ENCODE measurements at places on chromosomes 6 and 20.

DNA sequence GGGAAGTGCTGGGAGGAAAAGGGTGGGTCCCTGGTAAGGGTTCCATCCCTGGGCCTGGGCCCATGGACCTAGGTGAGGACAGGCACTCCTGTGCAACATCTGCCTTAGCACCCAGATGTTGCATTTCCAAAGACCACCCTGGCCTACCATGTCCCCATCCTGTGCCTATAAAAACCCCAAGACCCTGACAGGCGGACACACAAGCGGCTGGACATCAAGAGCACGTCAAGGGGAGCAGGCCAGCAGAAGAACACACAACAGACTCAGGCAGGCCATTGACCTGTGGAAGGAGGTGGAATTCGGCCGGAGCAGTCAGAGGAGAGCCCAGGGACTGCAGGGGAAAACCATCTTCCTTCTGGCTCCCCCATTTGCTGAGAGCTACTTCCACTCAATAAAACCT is 937.8 kb upstream of the MANEA start:
- no peak for DNase-seq

DNA sequence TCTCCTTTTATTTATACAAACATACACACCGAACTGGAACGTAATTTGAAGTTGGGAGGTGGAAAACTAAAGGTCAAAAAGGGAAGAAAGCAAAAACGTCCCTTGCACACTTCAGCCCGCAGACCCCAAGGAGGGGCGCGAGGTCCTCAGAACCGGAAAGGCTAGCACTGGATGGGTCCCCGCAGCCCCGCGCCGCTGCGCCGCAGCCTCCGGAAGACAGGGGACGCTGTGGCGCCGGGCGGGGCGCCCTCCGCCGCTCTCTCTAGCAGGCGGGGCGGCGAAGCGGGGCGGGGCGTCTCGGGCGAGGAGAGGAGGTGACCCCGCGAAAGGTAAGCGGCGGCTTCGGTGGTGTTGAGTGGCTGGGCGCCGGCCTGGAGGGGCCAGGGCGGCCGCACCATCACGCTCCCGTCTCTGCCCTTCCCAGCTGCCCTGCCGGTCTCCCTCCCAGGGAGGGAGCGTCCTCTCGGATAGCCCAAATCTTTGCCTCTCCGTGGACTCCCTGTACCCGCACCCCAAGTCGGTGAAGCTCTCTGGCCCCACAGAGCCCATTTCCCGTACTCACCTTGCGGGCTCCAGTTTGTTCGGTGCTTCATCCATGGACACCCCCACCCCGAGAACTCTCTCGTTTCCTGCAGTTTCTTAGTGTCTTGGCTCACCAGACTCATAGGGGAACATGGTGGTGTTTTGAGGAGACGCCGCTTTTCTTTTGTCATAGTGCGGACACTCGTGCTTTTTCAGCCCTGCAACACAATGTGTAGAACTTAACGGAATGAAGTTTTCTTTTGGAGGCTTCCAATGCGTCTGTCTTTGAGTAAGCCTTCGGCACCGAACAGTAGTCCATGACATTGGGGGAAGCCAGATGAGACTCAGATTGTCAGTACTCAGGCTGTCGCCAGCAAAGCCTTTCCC is at the start of gene SMIM8:
SMIM8 (plus strand) TSS at position 285 of the 909 bp plus-strand sequence. CDS start 14,444 bp downstream, outside the sequence.
- peak; percentile 58 for DNase-seq

GRCh38 chr6:69232911-69233448 is 563.8 kb downstream of the LMBRD1 start:
- no peak for DNase-seq

DNA sequence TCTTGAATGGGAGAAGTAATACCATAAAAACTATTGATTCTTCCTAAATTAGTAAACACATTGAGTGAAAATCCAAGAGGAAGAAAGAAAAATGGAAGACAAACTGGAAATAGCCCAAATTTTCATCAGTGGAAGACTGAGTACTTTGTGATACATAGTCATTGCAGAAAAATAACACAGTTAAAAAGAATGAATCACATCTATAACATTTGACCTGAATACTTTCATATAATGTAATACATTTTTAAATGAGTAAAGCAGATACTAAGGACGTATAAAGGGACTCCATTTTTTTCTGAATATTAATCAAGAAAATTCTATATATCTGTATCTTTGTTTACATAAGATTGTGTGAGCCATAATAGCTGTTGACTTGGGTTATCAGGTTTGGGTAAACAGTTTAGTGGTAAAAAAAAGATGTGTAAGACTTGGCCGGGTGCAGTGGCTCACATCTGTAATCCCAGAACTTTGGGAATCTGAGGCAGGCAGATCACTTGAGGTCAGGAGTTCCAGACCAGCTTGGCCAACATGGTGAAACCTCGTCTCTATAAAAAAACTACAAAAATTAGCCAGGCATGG is 4.3 kb upstream of the SLC17A2 start:
- no peak for DNase-seq

DNA sequence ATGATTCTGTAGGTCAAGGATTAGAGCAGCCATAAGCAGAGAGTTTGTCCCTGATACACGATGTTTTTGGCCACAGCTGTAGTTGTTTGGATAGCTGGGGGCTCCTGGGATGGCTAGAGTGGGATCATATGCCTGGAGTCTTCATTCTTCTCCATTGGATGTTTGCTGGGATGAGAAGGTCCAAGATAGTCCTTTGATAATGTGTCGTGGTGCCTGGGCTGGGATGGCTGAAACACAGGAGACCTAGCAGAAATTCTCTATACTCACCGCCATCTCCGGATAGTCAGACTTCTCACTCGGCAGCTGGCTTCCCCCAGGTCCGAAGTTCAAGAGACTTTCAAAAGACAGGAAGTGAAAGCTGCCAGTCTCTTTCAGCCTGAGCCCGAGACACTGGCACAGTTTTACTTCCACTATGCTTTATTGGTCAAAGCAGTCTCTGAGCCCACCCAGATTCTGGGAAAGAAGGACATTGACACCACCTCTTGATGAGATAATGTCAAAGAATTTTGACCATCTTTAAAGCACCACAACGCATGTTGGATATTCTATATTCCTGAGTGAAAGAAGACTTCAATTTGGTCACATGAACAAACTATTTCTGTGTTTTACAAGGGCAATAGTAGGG is 16.0 kb downstream of the MARCKS start:
- no peak for DNase-seq

DNA sequence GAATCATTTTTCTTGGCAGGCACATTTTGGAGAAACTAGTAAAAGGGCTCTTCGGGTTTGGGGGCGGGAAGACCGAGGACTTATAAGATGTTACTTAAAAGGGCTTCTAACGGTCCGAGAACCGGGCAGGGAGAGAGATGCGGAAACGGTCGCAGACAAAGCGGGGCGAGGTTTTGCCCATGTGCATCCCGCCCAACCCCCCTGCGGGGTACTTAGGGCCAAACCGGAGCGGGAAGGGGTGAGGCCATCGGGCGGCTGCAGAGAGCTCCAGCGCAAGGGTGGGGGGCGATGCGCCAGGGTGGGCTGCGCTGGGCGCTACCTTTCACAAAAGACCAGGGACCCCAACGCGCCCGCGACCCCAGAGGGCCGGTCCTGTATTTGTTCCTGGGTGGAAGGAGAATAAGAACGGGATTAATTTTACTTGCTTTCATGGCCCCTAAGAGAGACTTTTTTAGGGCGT is 616 bp downstream of the TUBB start:
- peak; percentile 51 for DNase-seq

- no peak for DNase-seq
Observed at GRCh38 chr20:50663095-50663821, 28.1 kb downstream of the RIPOR3 start.
